Activated CD8-positive, alpha-beta T cell treated with anti-CD3 and anti-CD28 coated beads, Interleukin-2, amount 10 ng/mL, durations not matched to agents 7 days and 5 days (primary cell): ENCODE measurements at places on chromosomes 4 and X.

DNA sequence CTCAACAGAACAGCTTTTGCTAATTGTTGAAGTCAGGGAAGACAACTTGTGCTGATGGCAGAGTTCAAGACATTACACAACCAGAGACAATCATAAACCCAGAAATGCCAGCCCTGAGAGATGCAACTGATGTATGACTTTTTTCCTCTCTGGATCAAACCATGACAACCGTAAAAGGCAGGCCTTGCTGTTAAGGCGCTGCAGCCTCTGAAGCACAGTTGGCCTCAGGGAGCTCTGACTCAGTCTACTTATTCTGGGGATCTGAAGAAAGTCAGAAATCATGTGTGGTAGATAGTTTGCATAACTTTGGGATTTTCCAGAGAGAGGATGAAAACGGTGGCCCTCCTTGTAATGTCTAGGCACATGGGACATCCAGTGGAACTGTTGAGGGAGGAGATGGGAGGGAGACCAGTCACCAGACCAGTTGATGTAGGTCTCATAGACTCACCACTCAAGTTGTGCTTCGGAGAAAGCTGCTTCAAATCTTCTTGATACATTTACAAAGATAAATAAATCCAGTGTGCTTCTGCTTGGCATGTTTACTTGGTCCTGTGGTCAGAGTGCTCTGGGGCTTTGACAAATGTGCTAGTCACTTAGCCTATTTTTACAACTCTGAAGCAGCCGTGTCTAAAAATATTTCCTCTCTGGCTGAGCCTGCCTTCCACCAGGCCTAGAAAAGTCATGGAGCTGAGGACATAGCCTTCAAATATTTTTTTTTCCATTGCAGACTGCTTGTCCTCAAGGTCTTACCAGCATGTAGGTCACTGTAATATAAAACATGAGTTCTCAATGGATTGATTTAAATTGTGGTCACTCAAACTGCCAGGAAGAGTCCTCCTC lies 7.5 kb downstream of the HADH start:
- no peak for DNase-seq

DNA sequence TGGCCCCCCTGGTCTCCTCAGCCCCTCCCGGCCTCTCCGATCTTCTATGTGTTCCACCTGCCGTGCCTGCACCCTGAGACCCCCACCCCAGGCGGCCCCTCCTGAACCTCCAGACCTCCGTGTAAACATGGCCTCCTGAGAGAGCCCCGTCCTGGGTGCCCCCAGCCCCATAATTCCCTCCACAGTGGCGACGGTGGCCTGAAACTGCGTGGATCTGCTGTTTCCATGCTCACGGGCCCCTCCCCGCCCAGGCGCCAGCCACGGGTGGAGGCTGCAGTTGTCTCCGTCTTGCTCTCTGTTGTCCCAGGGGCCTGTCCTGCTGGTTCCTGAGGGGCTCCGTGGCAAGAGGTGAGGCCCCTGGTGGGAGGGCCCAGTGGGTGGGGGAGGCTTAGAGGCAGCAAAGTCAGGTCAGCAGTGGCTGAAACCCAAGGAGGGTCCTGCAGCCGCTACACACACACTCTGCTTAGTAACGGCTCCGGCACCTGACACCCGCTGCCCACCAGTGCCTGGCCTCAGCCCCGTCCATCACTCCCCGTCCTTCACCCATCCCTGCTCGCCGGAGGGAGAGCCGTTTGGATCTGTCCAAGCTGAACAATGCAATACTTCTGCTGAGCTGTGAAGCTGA lies 75.8 kb downstream of the FAM53A start:
- no peak for DNase-seq

DNA sequence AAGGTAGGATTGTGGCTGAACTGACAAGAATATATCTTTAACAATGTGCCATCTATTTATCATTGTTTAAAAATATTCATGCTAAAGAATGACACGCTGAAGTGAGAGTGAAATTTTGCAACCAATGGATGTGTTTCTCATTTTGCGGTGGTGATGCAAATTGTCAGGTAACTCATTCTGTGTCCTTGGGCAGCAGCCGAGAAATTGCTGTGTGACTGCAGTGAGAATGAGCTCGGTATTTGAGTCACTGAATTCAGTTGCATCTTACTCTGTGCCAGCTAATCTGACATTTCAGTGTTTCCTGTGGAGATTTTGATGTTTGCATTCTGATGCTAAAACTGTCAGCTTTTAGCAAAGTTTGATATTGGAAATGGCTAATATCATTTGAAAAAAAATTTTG lies 28.1 kb downstream of the MCUB start:
- DNase-seq, result peak; percentile 41

GRCh38 chrX:93598076-93598475 lies 75.3 kb downstream of the NAP1L3 start:
- DNase-seq, result no peak

DNA sequence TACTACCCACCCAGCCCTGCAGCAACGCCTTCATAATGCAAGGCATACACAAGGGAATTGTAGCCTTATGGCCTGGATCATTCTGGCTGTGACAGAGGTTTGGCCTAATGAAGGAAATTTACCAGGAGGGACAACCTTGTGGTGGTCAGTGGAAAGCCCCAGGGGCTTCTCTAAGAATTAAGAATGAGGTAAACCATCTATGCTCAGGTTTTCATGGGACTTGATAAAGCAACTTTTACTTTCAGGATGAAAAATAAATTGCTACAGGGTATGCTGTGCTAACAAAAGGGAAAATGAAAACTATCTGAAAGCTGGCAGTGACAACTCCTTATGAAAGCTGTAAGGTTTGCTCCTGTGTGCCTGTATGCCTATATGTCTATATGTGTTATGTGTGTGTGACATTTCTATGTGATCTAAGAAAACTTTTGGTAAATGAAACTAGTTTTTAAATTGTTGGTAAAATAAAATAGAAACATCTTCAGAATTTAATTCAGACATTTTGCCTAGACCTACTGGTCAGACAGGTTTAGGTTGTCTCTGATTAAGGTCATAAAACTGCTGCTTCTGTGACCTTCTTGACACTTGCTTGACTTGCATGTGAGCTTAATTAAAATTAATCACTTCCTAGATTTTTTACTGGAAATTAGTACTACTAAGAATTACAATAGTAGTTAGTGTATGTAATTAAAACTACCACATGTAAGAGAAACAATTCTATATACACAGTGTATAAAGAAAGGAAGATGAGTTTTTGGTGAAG lies 19.9 kb upstream of the TXK start:
- DNase-seq, result no peak

DNA sequence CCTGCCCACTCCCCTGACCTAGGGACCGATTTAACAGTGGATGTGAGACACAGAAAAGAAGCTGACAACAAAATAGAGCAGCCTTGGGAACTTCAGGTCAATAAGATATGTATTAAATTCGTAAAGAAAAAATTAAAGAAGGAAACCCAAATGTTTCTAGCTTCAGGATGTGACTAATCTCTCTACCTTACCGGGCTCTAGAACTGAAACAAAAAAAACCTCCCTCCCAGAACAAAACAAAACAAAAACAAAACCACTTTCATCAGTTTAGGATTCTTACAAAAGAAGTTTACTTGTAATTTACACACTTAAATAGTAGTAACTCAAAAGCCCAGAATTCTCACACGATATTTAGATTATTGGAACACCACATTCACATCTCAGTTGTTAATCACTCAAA lies 185.8 kb upstream of the RPS6KA3 start:
- DNase-seq, result no peak

DNA sequence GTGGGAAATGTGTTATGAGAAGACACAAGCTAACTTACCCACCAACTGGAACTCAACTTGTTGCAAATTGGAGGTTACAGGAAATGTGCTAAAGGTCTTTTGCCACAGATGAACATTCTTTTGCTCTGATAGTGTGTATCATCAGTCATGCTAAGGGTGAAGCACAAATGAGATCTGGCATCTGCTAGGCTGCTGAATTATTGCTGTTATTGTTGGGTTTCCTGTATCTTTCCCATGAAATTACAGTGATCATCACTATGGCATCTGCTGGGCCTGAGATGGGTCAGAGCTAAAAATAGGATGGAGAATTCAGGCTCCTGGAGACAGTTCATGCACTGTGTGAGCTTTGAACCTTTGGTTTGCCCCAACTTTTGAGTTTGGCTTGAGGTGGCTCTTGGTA lies 124.5 kb downstream of the NPNT start:
- no peak for DNase-seq

DNA sequence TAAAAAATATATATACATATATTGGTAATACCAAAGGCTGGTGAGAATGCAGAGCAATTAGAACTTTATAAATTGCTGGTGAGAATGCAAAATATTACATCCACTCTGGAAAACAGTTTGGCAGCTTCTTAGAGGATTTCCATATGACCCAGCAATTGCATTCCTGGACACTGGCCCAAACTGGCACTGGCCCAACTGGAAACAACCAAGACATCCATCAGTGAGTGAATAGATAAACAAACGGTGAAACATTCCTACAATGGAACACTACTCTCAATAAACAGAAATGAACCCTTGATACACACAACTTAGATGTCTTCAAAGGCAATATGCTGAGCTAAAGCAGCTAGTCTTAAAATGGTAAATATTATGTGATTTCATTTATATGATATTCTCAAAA lies 524.2 kb downstream of the IQCM start:
- no peak for DNase-seq

GRCh38 chr4:165505958-165506837 lies 127.4 kb downstream of the CPE start:
- no peak for DNase-seq

DNA sequence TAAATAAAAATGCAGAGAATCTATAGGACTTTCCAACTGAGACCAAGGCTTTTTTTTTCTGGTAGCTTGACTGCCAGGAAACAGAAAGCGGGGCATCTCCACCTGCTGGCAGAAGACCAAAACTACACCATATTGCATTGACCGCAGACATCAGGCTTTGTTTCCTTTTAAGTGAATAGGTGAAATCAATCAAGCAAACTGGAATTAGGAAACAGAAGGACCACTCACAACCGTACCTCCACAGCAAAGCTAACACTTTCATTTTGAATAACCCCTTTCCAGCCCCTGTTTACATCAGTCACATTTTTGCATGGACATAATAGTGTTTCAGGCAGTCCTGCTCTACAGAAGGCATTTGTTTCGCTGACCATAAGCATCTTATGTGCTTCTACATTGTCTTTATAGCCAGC lies 218.2 kb downstream of the IDS start:
- DNase-seq, result peak; percentile 57

DNA sequence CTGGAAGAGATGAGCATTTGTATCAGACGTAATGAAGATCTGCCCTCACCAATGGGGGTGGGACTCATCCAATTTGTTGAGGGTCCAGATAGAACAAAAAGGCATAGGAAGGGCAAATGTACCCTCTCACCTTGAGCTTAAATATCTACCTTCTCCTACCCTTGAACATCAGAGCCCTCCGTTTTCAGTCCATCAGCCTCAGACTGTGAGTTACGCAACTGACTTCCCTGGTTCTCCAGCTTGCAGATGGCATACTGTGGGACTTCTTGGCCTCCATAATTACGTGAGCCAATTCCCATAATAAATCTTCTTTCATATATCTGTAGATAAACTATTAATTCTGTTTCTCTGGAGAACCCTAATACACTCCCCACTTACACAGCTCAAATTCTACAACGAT lies 56.5 kb upstream of the GUCY1A1 start:
- DNase-seq, result no peak

DNA sequence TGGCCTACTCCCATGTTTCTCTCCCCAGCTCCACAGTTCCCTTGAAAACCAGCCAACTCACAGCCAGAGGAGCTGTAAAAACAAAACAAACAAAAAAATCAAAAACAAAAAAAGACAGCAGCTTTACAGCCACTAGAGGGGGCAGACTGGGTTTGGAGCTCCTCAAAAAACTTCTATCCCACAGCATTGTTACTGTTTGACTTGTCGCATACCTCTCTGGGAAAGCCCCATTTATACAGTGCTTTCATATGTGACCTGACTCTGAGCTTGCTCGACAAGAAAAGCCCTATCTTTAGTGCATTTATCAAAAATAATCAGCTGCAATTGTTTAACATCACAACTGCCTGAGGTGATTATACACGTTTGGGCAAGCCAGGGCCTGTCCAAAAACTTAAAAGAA lies 21.6 kb downstream of the TSPAN6 start:
- DNase-seq, result no peak

GRCh38 chr4:129335276-129335675 lies 239.3 kb downstream of the C4orf33 start:
- DNase-seq, result no peak

DNA sequence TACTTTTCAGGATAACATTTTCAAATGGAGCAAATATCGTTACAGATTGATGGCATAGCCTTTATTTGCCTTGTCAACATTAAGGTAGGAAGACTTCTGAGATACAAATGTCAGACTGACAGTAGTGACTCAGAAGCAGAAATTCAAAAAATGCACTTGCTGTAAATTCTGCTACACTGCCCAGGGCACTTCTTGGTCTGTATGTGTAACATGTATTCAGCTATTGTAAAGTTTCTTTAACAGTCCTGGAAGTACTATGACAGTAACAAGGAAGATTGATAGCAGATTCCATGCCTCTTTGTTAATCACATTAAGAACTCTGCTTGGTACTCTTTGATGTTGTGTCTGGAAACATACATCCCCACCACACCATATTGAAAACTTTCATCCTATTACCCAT lies 69.6 kb upstream of the PCDH18 start:
- DNase-seq, result no peak

DNA sequence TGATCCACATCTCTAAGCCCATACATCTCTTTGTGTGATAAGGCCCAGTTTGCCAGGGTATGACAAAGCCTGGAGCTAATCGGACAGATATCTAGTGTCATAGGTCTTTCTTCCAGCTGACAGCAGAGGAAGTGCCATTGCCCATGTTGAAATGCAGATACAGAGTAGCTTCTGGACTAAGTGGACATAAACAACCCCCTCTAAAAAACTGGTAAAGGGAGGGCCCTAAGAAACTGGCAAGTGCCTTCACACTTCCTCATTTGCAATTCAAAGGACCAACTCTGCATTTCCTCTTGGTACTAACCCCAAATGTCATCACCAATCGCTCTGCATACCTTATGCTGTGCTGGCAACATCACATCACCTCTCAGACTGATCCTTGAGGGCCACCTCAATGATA lies 20.8 kb downstream of the ARHGEF6 start:
- no peak for DNase-seq

GRCh38 chrX:153611298-153612095 lies 12.6 kb upstream of the CCNQ start:
- DNase-seq, result no peak

DNA sequence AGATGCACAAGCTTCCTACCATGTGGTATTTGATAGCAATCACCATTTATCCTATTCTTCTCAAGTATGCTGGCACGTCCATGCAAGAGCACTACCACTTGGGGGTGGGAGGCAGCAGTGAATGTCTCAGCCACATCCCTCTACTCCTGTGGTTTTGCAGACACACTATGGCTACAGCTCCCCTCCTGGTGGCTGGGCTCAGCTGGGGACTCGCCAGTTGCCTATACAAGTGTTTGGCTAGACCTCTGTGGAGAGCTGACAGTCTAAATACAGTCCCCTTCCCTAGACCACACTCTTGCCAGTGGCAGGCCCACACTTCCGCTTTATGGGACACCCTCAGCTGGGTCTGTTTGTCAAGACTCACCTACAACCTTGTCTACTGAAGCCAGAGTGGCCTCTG lies 53.2 kb downstream of the ADGRA3 start:
- DNase-seq, result no peak

- DNase-seq, result no peak
These were observed 278.9 kb downstream of the EPHA5 start for GRCh38 chr4:65391382-65391781.
